GM04503 (cell line): ENCODE measurements at places on chromosomes 3 and 15.
A peak's percentile ranks its signal among the peaks of the same experiment; 100 is the strongest.

DNA sequence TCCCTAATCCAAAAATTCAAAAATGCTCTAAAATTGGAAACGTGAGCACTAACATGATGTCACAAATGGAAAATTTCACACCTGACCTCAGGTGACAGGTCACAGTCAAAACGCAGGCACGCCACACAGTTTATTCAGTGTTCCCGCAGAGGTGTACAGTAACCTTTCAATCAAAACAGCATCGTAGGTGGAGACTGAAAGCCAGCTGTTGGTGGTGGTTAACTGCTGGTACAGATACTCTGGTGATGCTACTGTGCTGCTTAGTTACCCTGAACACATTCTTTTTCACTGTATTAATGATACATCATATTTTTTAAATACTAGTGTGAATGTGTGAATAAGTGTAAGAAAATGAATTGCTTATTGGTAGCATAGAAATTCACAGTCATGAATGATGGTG lies 23.8 kb downstream of the RAB11A start:
- DNase-seq, result no peak

- DNase-seq, result peak; percentile 39
These were observed 194.6 kb downstream of the ADAMTSL3 start for GRCh38 chr15:83848315-83849050.

DNA sequence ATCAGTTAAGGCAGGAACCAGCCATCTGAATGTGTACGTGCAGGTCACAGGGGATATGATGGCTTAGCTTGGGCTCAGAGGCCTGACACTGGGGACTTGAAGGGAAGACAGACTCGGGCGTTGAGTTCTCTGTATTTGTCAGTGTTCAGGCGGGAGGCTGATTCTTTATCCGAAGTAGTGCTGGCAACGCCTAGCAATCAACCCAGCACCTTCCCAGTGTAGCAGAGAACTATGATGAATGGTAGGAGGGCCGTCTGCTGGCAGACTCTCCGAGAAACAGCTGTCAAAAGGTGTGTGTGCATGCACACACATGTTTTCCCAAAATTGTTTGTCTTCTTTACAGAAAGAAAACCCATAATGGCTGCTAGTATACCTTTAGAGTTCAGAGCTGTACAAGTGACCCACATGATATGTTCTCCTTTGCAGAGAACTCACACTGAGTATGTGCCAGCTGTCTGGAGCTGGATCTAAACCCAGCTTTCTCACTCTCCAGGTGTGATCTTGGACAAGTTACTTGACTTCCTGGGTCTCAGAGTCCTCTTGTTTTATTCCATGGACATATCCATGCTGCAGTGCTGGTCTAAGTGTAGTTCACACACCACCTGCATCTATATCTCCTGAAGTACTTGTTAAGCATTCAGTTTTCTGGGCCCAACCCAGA lies 74.5 kb upstream of the LARS2 start:
- no peak for DNase-seq

- DNase-seq, result no peak
These were observed 72.9 kb downstream of the CLASP2 start for GRCh38 chr3:33645060-33645647.

- no peak for DNase-seq
These were observed 133.6 kb upstream of the ICE2 start for GRCh38 chr15:60612400-60613048.

GRCh38 chr3:152834776-152835600 lies at the start of gene P2RY1:
TSS of gene P2RY1 (plus strand) at chr3:152835131. CDS start at chr3:152835783, 652 bp downstream.
- DNase-seq, result peak; percentile 12

DNA sequence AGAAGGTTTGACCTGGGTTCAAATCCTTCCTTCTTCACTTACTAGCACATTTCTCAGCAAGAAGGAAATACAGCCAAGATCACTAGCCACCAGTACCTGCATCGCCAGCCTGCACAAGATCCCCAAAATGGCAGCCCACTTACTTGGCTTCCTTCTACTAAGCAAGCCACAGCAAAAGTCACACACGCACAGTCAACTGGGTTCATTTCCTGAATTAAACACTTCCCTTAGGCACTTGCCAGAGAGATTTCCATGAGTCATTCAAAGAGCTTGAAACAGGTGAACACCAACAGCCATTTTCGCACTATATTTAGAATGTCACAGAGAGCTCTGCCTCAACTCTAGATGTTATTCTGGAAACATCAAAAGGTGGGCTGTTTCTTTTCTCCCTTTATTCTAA lies 42.6 kb downstream of the MGLL start:
- no peak for DNase-seq

GRCh38 chr3:146250449-146251382 lies at the start of gene PLSCR4:
TSS of gene PLSCR4 (minus strand) at chr3:146251105. CDS start at chr3:146222071, 29,034 bp downstream.
- no peak for DNase-seq

DNA sequence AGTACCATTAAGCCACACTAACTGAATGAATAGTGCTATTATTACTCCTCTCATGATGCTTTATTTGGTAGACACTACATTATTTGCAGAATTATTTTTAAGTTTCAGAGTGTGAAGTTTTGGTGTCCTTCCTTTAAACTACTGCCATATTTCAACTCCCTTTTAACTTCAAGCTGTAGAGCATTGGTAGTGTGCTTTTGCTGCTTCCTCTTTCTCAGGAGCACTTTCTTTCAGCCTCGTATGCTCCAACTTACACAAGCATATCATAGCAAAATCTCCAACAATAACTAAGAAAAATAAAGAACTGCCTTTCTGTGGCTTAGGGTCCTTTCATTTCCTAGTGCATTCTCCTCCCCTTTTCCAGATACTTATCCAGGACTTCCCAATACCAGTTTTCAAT lies 476.4 kb upstream of the AGTR1 start:
- DNase-seq, result no peak

DNA sequence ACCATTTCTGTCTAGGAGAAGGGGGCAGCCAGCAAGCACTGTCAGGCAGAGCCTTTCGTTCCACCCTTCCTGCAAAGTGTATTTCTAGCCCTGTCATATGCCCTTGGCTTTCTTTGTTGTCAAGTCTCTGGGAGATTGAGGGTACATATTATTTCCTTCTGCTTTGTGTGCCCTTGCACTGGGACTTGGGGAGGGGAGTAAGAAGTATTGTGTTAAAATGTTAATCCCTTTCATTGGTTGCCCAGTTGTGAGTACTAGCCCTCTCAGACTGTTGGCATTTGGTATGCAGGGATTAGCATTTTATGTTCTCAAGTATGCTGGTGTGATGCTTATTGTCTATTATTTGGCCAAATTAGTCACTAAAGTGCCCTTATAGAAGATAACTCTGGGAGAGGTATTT lies 63.9 kb downstream of the RBM6 start:
- DNase-seq, result no peak

DNA sequence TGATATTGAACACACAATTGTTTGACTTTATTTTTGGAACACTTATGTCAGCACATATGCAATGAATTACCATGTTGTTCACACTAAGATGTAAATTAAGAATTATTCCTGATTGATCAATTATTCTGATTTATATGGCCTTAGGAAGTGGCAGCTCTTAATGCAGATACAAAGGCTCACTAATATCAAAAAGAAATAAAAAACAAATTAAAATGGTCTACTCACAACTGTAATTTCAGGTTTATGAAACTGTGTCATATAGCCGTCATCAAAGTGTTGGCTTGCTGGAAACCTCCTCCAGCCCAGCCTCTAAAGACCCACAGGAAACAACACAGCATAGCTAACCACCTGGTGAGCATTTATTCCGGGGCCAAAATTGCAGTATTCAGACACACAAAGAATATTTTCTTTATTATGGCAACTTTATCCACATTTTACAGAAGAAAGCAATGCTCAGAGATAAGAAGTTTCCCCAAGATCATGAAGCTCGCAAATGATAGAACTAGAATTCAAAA lies 33.4 kb downstream of the PDZRN3 start:
- no peak for DNase-seq

- no peak for DNase-seq
These were observed 14.4 kb downstream of the KY start for GRCh38 chr3:134636406-134636805.

- no peak for DNase-seq
These were observed 8.6 kb upstream of the ISG20 start for GRCh38 chr15:88630141-88630721.

DNA sequence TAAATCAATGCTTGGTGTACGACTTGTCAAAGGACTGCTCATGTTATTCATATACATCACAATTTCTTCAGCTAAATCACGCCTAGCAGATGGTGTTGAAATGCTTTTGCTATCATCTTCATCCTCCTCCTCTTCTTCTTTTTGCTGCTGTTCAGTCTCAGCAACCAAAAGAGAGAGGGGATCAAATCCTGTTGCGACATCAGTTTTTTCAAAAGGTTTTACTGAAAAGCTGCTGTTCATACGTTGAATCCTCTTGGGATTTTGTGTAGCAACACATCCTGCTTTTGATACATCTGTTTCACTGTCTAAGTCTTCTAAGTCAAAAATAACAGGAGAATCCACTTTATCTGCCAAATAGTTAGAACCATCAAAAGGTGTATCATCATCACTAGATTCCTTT lies 69.0 kb downstream of the SLC24A1 start:
- no peak for DNase-seq

DNA sequence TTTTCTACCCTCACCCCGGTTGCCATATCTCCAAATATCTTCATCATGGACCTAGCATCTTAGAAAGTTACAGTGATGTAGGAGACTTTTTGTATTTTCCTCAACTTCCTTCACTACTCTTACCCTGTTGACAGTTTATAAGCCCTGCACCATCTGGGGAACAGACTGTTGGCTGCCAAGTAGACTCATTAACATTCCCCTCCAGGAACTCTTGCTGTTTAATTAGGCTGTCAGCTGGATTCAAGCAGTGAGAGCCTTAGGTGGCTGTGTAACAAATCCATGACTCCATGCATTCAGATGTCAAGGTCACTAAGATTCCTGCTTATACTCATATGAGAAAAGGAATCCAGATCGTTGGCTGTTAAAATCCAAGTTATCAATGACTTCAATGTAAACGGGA lies 198.3 kb downstream of the NAALADL2 start:
- no peak for DNase-seq

DNA sequence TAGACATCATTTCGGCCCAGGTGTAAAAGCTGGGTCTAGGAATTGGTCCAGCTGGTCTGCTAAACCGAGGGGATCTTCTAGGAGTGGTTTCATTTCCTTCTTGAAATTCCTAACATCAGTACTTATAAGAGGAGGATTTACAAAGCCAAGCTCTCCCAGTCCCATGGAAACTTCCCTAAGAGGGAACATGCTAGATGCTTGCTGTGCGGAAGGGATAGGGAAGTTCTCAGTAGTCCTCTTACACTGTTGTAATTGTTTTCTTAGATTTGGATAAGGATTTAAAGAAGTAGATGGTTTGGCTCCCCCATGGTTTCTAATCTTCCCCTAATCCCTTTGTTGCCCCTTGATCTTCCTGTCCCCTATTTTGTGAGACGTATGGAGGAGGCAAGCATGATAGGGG lies 89.7 kb upstream of the XCR1 start:
- DNase-seq, result no peak

GRCh38 chr3:12886106-12886679 lies 44.8 kb upstream of the RPL32 start:
- no peak for DNase-seq

GRCh38 chr3:108602935-108603294 lies 13.4 kb downstream of the DZIP3 start:
- DNase-seq, result no peak

DNA sequence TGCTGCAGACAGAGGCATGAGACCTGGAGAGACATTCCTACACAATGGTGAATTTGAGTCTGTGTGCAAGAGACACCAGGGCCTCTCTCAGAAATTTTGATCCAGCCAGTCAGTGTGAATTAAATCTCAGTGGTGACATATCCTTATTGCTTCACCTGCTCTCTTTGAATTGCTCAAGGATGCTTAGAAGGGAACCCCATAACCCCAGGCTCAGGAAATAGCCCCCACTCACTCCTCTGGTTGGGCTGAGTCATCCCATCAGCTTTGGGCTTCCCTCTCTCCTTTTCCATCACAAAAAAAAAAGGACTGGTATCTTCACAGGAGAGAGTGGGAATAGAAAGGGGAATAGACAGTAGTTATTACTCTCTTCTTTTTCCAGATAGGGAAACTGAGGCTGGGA lies 33.0 kb upstream of the LARS2 start:
- DNase-seq, result no peak

- no peak for DNase-seq
These were observed 318.2 kb upstream of the KCNH8 start for GRCh38 chr3:18830087-18830486.

DNA sequence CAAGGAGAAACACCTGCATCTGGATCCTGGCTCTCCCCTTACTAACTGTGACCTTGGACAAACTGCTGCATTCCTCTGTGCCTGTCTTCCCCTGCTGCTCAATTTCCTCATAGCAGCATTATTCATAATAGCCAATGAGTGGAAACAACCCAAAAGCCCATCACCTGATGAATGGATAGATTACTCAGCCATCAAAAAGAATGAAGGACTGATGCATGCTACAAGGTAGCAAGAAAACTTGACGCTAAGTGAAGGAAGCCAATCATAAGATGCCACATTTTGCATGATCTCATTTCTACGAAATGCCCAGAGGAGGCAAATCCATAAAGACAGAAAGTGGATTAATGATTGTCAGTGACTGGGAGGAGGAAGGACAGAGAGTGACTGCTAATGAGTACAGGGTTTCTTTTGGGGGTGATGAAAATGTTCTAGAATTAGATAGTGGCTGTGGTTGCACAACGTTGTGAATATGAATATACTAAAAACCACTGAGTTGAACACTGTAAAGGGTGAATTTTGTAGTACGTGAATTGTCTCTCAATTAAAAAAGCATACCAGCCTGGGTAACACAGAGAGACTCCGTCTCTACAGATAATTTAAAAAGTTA lies 11.2 kb downstream of the IGDCC4 start:
- DNase-seq, result no peak

GRCh38 chr3:195115600-195116406 lies 155.2 kb downstream of the XXYLT1 start:
- DNase-seq, result no peak

DNA sequence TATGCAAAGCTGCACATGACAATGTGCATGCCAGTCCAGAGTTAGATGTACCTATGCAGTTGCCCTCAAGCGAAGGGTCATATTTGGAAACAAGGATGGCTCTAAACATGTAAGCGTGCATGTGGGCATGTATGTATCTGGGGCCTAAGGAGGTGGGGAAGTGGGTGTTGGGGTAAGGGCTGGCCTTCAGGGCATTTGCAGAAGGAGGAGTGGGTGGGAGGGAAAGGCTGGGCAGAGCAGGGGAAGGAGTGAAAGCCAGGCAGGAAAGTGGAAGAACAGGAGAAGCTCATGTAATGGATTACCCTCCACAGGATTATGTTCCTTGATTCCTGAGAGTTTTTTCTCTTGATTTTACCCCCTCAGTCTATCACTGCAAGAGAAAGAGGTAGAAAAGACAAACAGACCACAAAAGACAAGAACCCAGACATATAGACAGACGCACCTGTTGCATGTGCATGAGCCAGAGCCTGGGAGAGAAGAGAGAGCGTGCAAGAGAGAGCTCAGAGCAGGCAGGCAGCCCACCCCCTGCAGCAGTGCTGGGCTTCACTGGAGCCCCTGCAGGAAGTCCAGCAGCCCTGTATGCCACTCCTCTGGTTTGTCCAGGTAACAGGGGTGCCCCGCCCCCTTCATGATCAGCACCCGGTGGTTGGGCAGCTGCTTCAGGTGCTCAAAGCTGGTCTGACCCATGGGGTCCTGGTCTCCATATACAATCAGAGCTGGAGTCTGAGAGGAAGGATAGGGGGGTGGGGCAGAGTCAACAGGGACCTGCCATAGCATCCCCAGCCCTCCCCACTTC lies 1.8 kb upstream of the PCBP4 start:
- no peak for DNase-seq
